Stimulated activated CD8-positive, alpha-beta memory T cell treated with anti-CD3 and anti-CD28 coated beads, Interleukin-15, amount 100 ng/mL, for 4 hours (primary cell): ENCODE measurements at places on chromosomes 12 and 14.

GRCh38 chr14:24078146-24078545 lies 6.8 kb downstream of the CPNE6 start:
- no peak for DNase-seq

DNA sequence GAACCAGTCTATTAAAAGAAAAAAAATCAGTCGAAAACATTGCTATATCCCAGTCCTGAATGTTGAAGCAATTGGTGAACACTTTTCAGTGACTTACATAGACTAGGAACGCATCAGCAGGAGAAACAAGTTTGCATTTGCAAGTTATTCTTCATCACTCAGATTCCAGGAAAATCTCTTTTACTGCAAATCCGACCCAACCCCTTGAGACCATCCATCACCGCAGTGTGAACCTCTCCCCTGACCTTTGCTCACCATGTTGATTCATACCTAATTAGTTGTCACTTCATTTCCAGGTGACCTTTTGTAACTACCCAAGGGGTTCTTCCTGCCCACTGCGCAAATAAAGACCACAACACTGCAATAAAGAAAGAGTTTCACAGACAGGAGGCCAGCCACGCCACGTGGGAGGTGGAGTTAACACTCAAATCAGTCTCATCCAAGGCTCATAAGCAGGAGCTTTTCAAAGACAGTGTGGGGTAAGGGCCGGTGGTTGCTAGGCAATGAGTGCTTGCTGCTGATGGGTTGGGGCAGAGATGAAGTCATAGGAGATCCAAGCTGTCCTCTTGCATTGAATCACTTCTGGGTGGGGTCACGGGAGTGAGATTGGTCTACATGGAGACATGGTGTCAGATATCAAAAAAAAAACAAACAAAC lies 241.3 kb upstream of the TMEM132C start:
- no peak for DNase-seq

- DNase-seq: no peak
Measured at GRCh38 chr12:120013659-120014380, 24.8 kb downstream of the BICDL1 start.

DNA sequence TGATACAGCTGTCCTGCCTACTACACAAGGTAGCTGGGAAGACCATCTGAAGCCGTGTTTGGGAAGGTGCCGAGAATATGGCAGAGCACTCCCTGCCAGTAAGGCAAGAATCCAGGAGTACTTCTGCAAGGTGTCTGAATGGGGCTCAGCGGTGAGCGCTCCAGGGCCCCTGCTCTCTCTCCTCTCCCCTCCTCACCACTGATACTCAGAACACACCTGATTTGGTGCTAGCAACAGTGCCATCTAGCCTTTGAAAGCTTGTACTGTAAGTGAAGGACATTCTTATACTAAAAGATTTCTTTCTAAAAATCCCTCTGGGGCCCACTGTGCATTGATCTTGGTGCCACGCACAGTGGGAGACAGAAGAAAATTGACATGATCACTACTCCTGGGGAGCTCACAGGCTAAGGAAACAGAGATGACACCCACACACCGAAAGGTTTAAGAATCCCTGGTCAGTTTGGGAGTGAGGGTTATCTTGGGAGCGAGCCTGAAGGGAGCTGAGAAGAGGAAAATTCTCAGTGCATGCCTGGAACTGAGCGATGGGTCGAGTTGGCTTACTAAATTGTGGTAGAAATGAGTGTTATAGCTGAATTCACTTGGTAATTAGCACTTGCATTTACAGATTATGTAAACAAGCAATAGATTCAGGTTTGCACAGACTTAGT lies 216.9 kb downstream of the NTF3 start:
- no peak for DNase-seq

DNA sequence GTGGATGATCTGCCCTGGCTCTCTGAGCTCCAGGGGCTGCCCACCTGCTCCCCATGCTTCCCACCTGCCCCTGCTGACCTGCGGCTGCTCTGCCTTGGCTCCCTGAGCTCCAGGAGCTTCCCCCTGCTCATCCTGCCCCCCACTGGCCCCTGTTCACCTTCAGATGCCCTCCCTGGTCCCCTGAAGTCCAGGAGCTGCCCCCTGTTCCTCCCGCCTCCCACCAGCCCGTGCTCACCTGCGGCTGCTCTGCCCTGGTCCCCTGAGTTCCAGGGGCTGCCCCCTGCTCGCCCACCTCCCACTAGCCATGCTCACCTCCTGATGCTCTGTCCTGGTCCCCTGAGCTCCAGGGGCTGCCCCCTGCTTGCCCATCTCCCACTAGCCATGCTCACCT lies 219.7 kb downstream of the TMEM121 start:
- DNase-seq: no peak

DNA sequence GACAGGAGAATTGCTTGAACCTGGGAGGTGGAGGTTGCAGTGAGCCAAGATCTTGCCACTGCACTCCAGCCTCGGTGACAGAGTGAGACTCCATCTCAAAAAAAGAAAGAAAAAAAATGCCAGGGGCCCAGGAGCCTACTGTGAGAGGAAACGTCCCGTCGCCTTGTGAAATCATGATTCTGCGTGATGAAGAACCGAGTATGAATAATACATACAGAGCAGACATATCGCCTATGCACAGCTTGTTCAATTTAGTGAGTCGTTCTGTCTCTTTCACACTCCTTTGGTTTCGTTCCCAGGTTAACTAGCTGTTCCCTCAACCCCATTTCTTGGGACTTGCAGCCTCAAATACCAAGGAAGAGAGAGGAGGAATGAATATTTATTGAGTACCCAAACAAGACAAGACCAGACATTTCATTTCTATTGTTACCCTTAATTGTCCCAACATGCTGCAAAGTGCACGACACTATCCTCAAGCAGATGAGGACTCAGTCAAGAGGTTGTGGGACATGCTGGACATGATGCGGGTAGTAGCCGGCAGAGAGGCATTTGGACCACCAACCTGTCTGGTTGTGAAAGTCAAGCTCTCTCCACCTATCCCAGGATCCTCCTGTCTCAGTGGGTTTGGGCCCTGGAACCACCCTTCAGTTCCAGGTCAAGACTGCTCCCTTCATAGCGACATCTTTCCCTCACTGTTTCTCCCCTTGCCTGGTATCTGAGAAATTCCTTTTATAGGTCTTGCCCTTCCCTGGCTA lies 8.6 kb upstream of the CD27 start:
- DNase-seq: no peak

GRCh38 chr14:93368996-93369712 lies 22.2 kb downstream of the COX8C start:
- no peak for DNase-seq

- DNase-seq: no peak
Measured at GRCh38 chr14:68583548-68584280, 209.2 kb downstream of the ZFP36L1 start.

GRCh38 chr14:51260225-51260624 lies 20.2 kb downstream of the TMX1 start:
- no peak for DNase-seq

- no peak for DNase-seq
Measured at GRCh38 chr14:77344377-77344996, 23.7 kb downstream of the GSTZ1 start.

GRCh38 chr12:117792471-117792870 lies 176.3 kb downstream of the KSR2 start:
- DNase-seq: no peak

DNA sequence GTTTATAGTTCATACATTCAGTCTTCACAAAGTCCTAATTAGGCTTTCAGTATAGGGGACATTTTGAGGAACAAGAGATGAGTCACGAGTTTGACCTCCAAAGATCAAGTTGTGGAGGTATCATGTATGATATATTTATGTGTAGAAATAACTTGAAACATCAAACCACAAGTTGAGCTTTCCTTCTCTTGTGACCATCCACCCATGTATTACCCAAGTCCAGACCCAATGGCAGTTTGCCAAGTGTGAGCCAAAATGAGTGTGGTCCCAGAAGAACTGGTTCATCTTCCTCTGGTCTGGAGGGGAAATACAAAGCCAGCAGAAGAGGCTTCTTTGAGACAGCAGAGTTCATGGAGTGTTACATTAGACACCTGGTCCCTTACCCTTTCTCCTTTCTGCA lies 104.9 kb downstream of the ATP23 start:
- no peak for DNase-seq

GRCh38 chr14:20631023-20631879 lies 10.2 kb downstream of the OR6S1 start:
- no peak for DNase-seq

DNA sequence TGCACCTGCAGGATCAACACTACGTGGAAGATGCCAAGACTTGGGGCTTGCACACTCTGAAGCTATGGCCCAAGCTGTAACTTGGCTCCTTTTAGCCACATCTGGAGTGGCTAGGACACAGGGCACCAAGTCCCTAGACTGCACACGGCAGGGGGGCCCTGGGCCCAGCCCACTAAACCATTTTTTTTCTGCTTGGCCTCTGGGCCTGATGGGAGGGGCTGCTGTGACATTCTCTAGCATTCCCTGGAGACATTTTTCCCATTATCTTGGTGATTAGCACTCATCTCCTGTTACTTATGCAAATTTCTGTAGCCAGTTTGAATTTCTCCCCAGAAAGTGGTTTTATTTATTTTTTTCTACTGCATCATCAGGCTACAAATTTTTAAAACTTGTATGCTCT lies 1080.7 kb downstream of the LRFN5 start:
- no peak for DNase-seq

DNA sequence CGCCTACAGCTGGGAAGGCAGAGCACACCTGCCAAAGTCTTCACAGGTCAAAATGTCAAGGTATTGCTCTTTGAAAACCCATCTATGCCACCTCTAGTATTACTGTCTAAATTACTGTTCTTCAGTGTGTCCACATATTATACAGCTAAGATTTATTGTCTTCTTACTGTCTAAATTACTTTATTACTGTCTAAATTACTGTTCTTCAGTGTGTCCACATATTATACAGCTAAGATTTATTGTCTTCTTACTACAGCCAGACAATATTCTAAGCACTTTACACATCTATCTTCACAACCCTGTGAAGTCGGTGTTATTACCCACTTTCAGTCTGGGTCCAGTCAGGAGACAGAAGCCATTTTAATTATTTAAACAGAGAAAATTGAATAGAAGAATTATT lies 173.9 kb downstream of the MYRFL start:
- DNase-seq: no peak

GRCh38 chr14:89432226-89432625 lies 15.2 kb upstream of the FOXN3 start:
- no peak for DNase-seq

- DNase-seq: no peak
Measured at GRCh38 chr14:73260574-73260973, 23.3 kb downstream of the PAPLN start.

DNA sequence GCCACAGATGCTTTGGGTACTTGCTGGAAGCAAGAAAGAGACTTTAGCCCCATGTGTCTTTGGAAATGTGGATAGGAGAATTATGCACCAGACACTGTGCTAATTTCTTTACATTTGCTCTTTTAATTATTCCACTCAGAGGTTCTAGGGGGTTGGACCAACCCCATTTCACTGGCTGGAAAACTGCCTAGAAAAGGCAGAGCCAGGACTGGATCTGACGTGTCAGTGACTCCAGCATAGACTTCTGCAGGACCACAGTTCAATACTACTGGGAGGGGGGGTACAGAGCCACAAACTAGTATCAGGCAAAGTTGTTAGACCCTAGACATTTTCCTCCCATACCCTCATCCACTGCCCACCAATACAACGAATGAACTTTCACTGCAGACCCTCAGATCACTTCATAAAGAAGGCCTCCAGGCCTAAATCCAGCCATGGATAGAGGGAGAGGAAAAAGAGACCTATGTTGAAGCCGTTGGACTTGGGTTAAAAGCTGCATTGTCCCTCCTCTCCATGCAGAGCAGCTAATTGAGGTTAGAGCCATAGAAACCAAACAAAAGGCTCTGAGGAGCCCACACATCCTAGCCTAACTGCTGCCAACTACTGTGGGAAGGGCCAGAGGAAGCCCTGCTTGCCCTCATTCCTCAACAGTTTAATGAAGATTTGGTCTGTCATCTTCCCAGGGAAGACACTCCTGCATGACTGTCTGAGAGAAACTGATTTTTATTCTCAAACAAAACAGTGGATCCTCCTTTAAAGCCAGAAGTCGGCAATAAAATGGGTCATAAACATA lies 68.7 kb downstream of the STON2 start:
- no peak for DNase-seq

GRCh38 chr12:15982471-15982870 lies 71.3 kb downstream of the DERA start:
- no peak for DNase-seq

DNA sequence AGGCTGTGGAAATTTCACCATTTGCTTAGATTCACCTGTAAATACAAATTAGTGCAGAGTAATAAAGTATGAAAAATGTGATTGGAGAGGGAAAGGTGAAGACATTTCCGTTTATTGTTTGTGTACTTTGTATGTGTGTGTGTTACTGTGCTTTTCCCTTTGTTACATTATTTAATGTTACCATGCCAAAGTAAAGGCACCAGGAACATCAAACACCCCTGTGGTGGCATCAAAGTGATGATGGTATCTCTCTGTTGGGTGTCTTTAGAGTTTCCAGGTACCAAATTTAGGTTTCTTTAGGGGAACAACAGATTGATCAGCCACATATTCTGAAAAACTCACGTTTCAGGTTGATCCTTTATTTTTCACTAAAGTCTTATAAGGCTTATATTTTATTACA lies 189.0 kb upstream of the FBXO33 start:
- no peak for DNase-seq

DNA sequence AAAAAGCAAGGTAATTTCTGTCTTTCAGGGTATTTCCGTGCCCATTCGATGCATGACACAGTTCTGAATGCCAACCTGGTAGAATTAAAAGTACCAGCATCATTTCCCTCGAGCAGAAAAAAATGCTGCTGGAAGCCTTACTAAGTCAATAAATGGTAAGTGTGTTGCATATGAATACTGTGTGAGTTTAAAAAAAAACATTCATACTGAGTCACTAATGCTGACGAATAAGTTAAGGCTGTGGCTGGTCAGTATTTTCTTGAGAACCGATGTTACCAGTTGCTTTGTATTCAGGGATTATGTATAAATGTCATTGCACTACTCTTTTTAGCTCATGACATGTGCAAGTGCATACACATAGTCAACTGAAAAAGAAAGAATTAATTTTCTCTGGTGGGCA lies 710.2 kb downstream of the TRHDE start:
- DNase-seq: no peak

DNA sequence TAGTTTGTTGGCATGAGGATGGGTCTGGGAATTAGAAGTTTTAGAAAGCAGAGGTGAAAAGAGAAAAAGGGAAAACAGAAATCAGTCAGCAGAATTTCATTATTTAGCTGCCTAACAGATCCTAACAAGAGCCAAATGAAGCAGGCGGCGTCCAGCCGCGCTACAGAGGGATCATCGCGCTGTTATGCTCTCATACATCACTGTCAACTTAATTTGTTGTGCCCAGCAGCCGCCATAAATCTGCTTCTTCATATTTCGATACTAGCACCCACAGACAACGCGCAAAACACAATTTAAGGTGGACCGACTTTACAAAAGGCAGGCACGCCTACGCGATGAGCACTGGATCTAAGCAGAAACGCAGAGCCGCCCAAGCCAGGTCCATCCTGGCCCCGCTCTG lies 66.7 kb downstream of the SETD3 start:
- no peak for DNase-seq

GRCh38 chr12:103838254-103838914 lies 2.6 kb downstream of the NT5DC3 start:
- DNase-seq: no peak

- DNase-seq: no peak
Measured at GRCh38 chr14:41277450-41277849, 329.2 kb upstream of the LRFN5 start.
